ENCODE measurements at places on chromosomes 6 and 20.
A peak's percentile ranks its signal among the peaks of the same experiment; 100 is the strongest.

DNA sequence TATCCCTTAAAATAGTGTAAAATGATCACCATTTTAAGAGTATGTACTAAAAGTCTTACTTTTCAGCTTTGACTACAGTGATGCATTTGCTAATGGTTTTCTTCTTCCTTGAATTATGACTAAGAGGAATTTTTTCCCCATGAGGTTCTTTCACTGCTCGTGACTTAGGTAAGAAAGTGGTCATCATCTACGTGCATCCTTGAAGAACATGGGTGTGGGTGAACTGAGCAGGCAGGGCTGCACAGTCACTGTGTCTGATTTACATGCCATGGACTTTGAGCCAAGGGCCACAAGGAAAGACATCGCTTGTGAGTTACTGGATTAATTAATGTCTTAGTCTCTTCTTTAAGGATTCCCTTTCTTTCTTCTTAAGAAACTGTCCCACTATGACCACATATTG is 33.3 kb downstream of the NQO2 start:
- DNase-seq, result no peak

DNA sequence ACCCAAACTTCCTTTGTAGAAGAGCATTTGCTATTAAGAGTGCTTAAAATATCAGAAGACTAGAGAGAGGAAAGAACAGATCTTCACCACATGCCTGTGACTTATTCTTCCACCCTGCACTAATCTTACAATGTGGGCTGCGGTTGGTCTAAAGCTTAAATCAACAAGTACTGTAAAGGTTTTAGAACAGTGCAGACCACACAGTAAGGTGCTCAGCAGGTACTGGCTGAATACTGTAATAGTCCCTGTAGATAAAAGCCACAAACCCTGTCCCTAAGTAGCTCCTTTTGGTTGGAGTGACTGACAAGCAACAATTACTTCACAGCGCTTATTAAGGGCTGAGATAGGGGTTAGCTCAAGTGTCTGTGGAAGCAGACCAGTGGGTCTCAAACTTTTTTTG is 972 bp upstream of the PHF3 start:
- no peak for DNase-seq

DNA sequence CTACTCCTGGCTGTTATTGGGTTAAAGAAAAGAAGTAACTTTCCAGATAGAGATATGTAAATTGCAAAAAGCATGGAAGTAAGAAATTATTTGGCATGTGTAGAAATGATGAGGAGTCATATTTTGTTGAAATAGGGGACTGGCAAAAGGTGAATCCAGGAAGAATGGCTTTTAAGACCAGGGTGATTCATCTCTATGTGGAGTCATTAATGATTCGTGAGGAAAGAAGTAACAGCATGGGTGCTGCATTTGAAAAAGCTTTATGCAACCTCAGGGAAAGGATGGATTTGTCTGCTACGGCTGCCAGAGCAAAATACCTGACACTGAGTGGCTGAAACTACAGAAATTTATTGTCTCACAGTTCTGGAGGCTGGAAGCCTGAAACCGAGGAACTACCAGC is 14.8 kb upstream of the SYNE1 start:
- no peak for DNase-seq

DNA sequence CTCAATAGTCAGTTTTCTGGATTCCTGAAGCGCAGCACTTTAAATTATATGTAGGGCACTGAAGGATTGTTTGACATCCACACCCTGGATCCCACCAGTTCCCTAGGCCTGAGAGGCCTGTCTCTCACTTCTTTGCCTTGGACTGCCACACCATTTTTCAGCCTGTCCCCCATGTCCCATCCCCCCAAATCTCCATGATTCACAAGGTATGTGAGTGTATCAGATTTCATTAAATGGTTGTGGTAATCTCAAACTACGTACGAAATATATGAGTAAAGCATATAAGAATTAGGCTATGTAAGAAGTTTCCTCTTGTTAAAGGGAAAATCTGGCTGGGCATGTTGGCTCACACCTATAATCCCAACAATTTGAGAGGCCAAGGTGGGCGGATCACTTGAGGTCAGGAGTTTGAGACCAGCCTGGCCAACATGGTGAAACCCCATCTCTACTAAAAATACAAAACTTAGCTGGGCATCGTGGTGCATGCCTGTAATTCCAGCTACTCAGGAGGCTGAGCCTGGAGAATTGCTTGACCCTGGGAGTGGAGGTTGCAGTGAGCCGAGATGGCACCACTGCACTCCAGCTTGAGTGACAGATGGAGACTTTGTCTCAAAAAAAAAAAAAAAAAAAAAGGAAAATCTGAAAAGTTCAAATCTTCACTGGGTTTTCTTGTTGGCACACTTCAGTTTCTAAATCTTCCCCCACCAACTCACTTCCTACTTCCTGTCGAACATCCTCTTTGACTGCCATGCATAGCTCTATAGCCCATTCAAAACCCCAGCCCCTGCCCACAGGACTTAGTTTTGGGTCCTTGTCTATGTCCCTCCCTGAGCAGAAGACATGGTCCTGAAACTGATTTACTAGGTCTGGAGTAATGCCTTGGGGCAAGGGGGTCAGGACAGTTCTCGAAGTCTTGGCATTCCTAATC is 97.3 kb upstream of the SHLD1 start:
- peak; percentile 67 for DNase-seq

DNA sequence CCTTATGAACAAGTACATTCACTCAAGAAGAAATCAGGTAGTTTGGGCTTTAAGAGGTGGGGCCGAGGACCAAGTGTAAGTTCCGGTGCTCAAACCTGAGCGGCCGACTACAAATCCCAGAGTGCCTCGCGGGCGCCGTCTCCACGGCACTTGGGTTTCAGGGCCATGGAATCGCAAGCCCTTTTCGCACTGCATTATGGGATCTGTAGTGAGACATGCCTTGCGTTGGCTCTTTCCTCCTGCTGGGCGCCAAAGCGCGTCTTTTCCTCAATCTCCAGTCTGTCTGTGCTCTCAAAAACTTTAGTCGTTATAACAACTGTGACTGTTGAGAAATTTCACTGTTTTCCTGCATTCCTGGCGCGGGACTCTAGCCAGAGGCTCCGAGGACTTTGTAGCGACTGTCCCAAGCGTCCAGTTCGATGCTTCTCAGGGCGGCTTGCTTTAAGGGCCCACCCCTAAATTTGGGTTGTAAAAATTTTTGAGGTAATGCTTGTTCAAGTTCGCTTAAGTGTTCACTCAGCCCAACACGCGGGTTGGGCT is 408 bp upstream of the FBXO9 start:
- DNase-seq, result peak; percentile 95

All from HTR-8/SVneo (cell line).